ENCODE measurements at places on chromosomes 3 and 15.

- DNase-seq, result no peak
Observed at GRCh38 chr3:192993411-192993810, 75.8 kb upstream of the MB21D2 start.

DNA sequence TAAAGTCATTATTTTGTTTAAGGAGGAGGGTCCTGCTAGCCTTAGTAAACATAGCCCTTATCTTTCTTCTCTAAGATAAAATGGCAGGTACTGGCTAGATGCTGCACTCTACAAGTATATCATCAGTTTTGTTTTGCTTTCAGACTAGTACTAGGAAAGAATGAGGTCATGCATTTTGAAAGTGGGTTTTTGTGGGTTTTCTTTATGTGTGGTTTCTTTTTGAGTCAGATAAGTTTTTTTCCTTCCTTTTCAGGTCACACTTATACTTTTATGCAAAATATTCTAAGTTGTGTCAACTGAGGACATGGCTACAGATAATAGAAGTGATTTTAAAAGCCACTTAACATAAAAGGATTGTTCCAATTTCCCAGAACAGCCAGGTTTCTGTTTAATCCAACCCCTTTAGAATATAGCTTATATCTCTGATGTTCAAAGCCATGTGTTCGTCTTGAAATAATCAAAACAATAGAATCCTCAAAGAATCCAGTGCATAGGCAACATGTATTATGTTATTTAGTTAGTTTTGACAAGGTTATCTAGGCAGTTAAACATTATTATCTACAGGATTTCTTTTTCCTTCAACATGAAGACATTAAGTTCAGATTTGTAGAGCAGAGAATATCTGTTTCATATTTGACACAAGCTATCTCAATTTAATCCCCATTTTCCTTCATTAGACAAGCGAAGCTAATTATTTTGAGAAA lies 406.2 kb downstream of the RBMS3 start:
- DNase-seq, result no peak

GRCh38 chr15:68910816-68911215 lies 19.5 kb upstream of the SPESP1 start:
- DNase-seq, result no peak

DNA sequence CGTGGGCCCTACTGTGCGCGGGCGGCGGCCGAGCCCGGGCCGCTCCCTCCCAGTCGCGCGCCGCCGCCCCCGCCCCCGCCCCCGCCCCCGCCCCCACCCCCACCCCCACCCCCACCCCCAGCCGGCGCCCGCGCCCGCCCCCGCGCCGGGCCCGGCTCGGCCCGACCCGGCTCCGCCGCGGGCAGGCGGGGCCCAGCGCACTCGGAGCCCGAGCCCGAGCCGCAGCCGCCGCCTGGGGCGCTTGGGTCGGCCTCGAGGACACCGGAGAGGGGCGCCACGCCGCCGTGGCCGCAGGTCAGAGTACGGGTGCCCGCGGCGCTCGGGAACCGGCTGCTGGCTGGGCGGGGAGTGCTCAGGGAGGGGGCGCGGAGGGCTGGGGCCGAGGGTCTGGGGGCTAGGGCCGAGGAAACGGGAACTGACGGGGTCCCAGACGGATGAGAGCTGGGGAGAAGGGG lies 1.1 kb upstream of the PPARG start:
- no peak for DNase-seq

GRCh38 chr3:183581496-183582155 lies 26.1 kb upstream of the KLHL6 start:
- no peak for DNase-seq

DNA sequence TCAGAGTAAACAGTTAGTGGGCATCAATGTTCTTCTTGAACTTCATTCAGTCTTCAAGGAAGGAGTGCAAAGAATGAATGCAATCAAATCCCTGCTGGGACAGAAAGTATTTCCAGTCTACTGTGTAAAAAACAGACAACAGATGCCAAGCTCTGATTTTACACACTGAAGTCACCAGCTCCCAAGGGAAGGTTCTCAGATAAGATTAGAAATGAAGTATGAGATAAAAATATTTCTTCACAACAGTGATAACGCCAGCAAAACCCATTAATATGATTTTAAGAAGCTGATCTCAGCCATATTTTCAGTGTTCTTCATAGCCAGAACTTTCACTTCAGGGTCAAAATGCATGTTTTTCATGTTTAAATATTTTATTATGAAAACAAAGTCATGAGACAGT lies 265.6 kb downstream of the CTNNB1 start:
- DNase-seq, result no peak

DNA sequence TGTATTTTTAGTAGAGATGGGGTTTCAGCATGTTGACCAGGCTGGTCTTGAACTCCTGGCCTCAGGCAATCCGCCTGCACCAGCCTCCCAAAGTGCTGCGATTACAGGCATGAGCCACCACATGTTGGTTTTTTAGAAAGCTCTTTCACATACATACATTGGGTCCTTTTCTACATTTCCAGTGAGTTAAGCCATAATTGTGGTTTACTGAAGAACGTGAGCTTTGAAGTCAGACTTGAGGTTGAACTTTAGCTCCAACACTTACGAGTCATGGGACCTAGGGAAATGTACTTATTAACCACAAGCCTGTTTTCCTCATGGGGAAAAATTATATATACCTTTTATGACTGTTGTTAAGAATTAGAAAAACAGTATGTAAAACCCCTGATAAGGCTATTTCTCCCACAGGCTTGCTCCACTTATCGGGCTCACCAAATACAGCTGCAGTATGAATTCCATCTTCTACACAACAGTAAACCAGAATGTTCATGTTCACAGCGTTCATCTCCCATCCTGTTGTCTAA lies 39.0 kb downstream of the GPR160 start:
- DNase-seq, result no peak

GRCh38 chr3:39644176-39644575 lies 165.2 kb upstream of the MYRIP start:
- no peak for DNase-seq

- no peak for DNase-seq
Observed at GRCh38 chr15:49810720-49811119, 189.9 kb downstream of the DTWD1 start.

DNA sequence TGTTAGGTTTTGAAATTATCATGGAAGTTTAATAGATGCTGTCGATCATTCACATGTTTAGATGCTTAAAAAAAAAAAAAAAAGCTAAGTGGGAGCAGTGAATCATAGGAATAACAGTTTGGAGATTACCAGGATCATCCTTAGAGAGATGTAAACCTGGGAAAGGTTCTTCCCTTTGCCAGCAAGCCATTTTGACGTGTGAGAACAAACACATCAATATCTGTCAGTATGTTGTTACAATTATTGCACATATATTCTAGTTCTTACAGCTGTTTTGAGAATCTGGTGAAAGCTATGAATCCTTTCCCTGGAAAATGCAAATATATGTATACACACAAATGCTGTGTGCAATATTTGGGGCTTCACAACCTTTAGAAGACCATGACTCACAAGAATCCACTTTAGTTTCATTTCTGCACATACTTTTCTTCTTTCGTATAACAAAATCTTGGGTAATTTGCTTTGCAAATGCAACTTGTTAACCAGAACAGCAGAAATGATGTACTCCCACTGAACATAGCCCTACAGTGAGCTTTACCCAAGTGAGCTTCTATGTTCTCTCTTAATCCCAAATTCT lies 12.0 kb downstream of the NFKBIZ start:
- no peak for DNase-seq

GRCh38 chr15:34606545-34606944 lies 23.1 kb upstream of the GOLGA8B start:
- no peak for DNase-seq

GRCh38 chr3:99167071-99167470 lies 265.6 kb upstream of the DCBLD2 start:
- DNase-seq, result no peak

DNA sequence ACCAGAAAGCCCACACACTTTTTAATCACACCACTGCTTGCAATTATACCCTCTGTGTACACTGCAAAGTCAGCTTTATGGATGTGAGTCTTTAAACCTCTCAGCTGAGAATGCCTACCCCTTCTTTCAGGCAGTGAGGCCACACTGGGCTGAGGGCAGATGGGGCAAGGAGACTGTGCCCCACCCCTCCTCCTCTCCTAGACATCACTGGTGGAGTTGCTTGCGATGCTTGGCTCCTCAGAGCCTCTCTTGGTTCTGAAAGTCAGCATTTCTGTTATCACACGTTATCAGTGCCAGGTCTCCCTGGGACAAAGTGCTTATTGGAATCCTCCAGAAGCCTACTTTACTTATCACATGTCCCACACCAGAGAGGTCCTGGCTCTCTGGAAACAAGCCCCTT lies 128.2 kb downstream of the ZNF621 start:
- DNase-seq, result no peak

DNA sequence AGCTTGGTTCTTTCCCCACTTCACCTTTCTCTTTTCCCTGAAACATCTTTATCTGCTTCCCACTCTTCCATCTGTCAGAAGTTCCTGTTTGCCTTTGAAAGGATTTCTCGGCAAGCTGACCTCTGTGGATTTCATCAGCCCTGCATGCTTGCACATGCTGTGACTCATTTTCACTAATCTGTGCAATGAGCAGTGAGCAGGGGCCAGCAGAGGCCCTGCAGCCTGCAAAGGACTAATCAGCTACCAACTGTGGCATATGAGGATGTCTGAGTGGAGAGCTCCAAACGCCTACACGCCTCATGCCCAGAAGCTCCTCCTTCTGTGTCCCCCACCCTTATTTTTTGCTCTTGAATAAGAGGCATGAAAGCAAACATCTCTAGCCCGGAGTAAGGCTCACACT lies 333.0 kb upstream of the SEMA6D start:
- DNase-seq, result no peak

GRCh38 chr3:30644615-30645014 lies 38.2 kb downstream of the TGFBR2 start:
- DNase-seq, result peak; percentile 14

DNA sequence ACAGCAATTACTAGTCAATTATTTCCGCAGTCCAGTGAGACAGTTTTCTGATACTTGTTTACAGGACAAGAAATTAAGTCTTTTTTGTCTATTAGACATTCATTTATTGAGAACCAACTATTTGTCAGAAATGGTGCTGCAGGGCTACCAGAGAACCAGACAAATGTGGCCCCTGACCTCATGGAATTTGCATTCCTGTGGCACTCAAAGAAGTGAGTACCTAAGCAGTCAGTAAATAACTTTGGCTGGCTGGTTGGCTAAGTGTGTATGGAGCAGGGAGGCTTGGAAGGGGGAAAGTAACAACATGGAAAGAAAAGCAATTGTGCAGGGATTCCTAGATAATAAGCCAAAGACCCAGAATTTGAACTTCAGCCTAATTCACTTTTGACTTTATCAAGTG lies 837.0 kb upstream of the CFAP20DC start:
- no peak for DNase-seq

DNA sequence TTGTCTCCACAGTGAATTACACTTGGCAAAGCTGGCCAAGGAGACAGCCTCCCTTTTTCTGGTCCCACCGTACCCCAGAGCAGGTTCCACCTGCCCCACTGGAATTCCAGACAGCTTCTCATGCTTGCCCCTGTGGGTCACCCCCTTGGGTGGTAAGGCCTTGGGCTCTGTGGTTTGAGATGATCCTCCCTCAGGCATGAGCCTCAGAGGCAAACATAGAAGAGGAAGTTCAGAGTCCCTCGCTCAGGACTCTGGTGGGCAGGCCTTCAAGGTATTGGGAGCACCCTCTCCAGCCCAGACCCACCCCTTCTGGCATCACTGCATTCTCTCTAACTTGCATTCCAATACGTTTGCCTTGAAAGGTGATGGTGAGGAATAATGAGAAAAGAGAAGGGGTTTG lies 17.6 kb upstream of the UBA7 start:
- no peak for DNase-seq

DNA sequence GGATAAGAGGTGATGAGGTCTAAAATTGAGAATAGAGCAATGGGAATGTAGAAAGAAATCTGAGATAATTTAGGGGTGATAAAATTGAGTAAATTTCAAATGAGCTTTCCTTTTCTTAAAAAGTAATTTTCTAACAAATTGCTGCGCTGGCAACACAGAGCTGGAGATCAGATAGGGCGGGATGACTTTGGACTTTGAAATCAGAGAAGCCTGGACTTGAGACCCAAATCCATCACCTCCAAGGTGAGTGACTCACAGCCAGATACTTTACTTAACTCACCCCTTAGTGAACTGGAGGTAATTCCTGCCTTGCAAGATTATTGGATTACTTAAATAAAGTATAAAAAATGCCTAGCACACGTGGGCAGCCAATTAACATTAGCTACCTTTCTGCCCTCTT lies 80.8 kb downstream of the P2RY1 start:
- DNase-seq, result no peak

DNA sequence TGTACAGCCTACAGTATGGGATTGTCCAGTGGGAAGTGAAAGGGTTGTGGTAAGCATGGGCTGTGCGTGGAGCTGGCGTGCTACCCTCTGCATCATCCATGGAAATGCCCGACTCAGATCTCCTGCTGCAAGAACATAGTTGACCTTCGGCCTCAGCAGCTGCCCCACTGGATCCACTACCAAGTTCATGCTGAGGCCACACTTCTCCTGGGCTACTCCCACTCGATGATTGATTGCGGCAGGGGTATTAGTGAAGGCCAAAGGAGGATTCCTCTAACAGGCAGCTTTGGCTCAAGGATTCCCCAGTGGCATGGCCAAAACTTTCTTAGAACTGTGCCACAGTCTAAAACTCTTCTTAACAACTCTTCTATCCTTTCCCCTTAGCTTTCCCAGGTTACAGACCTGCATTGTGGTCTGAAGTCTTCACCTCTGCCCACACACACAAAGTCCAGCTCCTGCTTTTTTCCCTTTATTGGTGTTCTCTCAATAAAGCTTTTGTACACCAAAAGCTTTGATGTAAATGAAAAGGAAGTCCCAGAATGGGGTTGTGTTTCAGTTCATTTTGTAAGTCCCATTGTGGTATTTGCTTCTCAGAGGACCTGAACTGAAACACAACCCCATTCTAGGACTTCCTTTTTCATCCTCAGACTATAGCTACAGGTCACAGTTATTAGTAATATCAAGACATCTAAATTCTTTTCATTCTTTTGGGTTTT lies 4.9 kb upstream of the TBC1D5 start:
- no peak for DNase-seq

- peak; percentile 83 for DNase-seq
Observed at GRCh38 chr3:12994607-12995388, 78.4 kb downstream of the IQSEC1 start.

- peak; percentile 75 for DNase-seq
Observed at GRCh38 chr3:122890077-122890719, 95.3 kb downstream of the SLC49A4 start.

- DNase-seq, result no peak
Observed at GRCh38 chr3:140375002-140375401, 302.9 kb upstream of the TRIM42 start.

DNA sequence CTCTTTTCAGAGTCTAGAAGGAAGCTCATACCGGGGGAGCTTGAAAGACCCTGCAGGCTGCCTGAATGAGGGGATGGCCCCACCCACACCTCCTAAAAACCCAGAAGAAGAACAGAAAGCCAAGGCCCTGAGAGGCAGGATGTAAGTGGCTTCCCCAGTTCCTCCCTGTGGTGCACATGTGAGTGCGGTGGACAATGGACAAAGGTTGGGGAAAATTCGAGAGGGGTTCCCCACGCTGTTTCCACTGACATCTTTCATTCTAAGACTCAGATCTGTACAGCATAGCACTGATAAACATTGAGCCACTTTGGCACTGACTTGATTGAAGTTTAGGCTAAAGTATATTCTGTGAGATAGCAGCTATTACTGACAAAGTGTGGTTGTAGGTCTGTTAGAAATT lies 79.5 kb upstream of the UMPS start:
- no peak for DNase-seq
